ENCODE measurements at places on chromosomes 13 and 19.

GRCh38 chr13:113916330-113916815 is 52.5 kb upstream of the GAS6 start:
- no peak for DNase-seq

GRCh38 chr19:4279267-4279529 is 132 bp downstream of the SHD start:
- DNase-seq: no peak

DNA sequence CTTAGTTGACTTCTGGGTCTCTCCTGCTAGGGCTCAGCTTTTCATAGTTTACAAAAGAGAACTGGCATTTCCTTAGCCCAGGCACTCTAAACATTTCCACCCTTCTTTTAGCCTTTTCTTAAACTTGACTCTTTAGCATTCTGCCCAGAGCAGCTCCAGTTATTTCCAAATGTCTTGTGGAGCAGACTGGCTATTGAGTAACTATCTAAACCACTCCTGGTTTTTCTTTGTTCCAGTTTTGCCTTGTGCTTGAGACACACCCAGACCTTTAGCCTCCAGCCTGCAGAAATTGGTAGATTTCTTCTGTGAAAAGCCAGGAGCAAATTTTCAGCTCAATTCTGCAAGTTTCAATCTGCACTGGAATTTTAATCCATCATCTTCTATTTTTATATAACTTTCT is 1813.1 kb downstream of the OLFM4 start:
- no peak for DNase-seq

DNA sequence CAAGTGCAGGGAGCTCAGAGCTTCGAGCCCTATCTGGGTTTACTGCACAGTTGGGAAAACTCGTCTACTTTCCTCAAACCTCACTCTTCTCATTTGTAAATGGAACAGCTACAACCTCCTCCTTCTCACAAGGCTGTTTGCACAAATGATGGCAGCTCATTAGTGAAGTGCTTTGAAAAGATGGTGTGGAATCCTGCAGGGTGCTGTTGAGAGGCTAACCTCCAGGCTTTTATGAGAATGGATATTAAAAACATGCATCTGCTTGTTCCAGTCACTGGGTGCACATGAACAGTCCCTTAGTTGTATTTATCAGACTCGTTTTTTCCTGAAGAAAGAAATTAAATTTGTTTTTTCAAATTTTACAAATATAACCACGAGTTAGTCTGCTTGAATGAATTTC is 36.6 kb downstream of the PCDH8 start:
- no peak for DNase-seq

All from nucleus accumbens (tissue), 56 donors.